Kasumi-1 (cell line): ENCODE measurements at places on chromosomes 3 and 15.
A peak's percentile ranks its signal among the peaks of the same experiment; 100 is the strongest.

DNA sequence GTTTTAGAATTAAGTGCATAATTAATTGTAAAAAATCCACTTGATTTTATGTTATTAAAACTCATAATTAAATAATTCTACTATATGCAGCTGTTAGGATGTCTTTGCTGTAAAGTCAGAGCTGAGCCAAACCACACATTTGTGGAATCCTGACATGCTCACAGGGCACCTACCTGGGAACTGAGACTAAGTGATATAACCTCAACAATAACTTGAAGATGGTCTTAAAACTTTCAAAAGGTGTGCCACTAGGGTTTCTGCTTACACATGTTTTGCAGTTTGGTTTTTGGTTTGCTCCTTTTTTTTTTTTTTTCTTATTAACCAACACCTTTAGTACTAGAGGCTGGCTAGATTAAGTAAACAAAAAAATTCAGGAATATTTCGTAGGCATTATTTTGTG is 549.8 kb downstream of the UNC13C start:
- no peak for DNase-seq

GRCh38 chr15:58212909-58213526 is 74.8 kb downstream of the AQP9 start:
- DNase-seq = peak; percentile 49

- no peak for DNase-seq
These were observed 67.5 kb downstream of the ARIH1 start for GRCh38 chr15:72541674-72542073.

DNA sequence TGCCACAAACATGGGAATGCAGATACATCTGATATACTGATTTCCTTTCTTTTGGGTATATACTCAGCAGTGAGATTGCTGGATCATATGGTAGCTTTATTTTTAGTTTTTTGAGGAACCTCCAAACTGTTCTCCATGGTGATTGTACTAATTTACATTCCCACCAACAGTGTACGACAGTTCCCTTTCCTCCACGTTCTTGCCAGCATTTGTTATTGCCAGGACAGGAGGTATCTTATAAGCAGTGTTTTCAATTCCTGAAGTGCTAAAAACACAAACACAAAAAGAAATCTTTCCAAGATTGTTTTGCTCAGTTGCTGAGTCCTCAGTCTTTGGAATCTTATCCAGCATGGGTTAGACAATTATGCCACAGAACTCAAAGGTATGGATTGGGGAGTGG is 13.5 kb downstream of the GTF2E1 start:
- DNase-seq = no peak

GRCh38 chr3:189897406-189897805 is 223.3 kb downstream of the P3H2 start:
- no peak for DNase-seq

GRCh38 chr15:80333261-80333660 is 70.9 kb upstream of the ARNT2 start:
- DNase-seq = no peak

- DNase-seq = no peak
These were observed 89.2 kb upstream of the CGNL1 start for GRCh38 chr15:57287123-57287521.

- peak; percentile 63 for DNase-seq
These were observed 23.6 kb downstream of the TIMP4 start for GRCh38 chr3:12135029-12135657.

DNA sequence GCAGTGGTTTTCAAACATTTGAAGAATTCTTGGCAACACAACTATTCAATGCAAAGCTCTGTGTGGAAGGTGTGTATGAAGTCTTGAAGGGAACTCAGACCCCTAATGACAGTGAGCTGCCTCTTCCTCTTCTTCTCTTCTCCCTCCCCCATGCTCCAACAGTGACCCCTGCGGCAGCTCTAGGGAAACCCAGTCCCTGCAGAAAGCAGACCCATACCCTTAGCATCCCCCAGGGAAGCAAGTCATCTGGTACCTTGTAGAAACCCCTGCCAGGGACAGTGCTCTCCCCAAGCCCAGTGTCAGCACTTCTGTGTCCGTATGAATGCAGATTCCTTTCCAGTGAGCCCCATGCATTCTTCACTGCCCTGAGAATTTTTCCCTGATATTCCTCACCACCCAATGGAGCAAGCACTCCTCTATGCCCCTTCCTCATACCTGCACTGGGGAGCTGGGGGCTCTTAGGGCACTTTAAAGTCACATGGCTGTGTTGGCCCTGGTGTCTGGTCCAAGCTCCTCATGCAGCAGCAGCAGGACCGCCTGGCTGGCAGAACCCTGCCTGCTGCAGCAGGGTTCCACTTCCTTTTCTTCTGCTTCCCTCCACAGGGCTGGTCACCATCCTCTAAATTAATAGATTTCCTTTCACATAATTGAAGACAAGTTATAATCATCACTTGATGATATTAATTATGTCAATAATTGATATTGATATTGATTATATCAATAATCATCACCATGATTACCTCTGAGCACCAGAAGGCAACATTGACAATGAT is 442.5 kb downstream of the EPHB1 start:
- no peak for DNase-seq

DNA sequence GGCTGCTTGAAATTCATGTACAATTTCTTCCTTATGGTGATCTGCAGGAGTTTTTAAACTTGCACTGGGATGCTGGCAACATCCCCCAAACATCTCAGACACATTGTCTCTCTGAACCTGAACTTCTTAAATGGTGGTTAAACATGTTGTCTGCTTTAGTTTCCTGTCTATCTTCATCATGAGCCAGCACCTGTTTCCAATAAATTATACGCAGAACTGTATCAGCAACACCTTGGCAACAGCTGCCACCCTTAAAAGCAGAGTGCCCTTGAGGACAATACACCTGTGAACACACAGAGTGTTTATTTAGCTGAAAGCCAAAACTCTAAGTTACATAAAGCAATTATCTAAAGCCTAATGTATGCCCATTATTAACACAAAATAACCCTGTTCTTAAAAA is 242.9 kb downstream of the WNT5A start:
- DNase-seq = no peak

GRCh38 chr3:13375464-13375863 is 44.7 kb downstream of the NUP210 start:
- no peak for DNase-seq

- DNase-seq = no peak
These were observed 25.7 kb downstream of the TGFBR2 start for GRCh38 chr3:30632065-30632464.

DNA sequence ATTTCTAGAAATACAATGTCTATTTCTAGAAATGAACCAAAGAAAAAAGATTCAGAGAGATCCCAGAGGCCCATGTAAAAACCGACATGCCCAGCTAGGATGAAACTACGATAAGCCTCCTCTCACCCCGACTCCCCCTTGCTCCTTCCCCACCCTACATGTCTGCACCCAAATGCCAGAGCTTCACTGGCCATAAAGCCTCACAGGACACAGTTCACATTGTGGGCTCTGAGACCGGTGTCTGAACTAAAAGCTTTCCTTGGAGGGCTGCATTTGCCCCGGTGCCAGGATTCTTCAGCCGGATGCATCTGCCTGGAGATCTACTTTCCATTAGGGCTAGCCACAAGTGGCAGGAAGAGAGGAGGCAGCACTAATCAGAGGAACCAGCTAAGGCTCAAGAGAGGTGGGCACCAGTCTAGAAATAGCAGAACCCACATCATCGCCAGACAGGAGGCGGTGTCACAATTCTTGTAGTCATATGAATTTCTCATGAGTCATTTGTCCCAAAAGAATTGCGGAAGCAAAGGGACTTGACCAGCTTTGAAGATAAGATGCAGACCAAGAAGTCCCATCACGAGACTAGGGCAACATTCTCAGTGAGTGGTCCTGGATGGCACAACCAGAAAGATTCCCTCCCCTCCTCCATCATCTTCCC is 353.6 kb downstream of the NTRK3 start:
- no peak for DNase-seq

GRCh38 chr3:126395846-126396513 is 1.3 kb downstream of the CFAP100 start:
- no peak for DNase-seq

GRCh38 chr15:25689592-25689991 is 173.5 kb downstream of the ATP10A start:
- DNase-seq = no peak

DNA sequence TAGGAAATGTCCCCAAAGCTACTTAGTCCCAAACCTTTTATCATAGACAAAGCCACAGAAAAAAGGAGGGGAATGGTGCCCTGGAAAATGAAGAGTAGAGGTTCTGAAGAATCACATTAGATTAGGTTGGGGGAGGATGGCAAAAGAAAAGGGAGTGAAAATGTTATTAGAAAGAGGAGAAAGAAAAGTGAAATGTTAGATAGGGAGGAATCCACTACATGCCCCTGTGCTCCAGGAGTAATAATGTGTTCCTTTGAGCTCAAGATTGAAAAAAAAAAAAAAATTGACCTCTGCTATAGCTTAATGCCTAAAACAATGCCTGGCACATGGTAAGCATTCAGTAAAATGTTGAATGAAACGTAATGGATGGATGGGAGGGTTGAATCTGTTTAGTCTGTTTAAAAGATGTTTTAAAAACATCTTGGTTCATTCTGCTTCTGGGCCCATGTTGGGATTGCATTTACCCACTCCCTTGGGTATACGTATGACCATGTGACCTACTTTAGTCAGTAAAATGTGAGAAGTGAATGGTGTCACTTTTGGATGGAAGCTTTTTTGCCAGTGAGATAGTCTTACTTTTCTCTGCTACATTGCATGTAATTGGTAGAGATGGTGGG is 19.0 kb downstream of the MAPK6 start:
- DNase-seq = no peak

DNA sequence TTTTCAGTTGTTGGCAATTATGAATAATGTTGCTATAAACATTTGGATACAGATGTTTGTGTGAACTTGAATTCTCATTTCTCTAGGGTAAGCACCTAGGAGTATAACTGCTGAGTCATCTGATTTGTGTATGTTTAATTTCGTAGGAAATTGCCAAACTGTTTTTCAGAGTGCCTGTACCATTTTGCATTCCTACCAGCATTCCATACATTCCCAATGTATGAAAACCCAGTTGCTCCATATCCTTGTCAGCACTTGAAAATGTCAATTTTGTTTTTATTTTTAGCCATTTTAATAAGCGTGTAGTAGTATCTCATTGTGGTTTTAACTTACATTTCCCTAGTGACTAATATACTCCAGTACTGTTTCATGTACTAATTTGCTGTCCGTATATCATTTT is 98.5 kb upstream of the TSC22D2 start:
- no peak for DNase-seq

GRCh38 chr3:40258555-40258954 is 51.0 kb upstream of the EIF1B start:
- peak; percentile 5 for DNase-seq
